ENCODE measurements at places on chromosomes 1 and 21. TPM values are rescaled to one million over a fixed set of nuclear protein-coding genes. Genes with fewer than 3 reads are reported as not detected.

The ZNF683 gene
- total RNA-seq: 0.28 TPM

The SLAMF9 gene
- total RNA-seq: not detected

The AADACL3 gene
- total RNA-seq: not detected

The LGR6 gene
- 0.49 TPM for total RNA-seq

The LMX1A gene
- not detected for total RNA-seq

The ITSN1 gene
- 43.5 TPM for total RNA-seq
